Activated CD4-positive, alpha-beta T cell treated with anti-CD3 and anti-CD28 coated beads, Interleukin-2, Interleukin-4, amounts not matched to agents 100 ng/mL and 50 ng/mL, durations not matched to agents 16 hours and 8 hours (primary cell): ENCODE measurements at places on chromosomes 4 and X.

DNA sequence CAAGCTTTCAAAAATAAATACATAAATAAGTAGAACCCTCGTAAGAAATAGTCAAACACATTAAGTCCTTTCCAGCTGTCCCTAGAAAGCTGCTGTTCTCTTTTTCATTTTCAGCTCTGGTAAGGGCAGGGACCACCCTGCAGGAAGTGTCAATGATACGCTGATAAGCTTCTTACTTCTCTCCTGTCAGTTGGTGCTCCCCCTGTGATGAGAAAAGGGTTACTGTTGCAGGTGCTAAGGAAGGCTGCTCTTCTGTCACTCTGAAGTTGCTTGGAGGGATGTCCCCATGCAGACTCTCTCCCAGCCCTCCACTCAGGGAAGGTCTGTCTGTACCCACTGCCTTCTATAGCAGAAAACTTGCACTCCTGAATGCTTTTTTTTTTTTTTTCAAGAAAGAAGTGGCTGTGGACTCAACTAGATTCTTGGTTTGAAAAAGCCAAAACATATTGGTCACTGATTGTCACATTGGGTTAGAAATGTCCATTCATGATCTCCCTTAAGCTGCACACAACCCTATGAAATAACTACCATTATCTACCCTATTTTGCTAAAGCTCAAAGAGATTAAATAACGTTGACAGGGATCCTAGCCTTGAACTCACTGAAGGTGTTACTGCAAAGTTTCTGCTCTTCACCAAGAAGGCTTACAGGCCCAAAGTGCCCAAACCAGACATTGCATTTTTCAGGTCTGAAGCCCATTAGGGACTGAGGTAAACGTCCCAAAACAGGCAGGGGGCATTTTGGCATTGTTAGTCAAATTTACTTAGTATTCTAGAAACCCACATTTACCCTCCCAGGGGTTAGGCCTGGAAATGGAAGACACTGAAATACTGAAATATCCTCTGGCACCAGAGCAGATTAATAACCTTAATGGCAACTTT lies 1.2 kb downstream of the CXCL3 start:
- DNase-seq = no peak

DNA sequence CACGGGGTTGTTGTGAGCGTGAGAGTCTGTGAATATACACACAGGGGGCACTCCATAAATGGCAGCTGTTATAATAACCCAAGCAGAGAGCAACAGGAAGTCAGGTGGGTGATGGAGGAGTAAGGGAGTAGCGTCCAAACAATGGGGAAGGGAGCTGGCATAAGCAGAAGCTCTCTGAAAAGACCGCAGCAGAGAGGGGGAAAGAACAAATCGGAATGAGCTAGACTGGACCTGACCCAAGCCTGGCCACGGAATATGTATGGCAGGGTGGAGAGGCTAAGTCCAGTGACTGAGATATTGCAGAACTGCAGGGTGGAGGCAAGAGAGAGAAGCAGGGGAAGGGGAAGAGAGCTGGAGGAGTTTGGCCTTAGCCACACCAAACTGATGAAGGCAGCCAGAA lies 6.5 kb upstream of the GJB1 start:
- DNase-seq = no peak

- DNase-seq = no peak
Measured at GRCh38 chrX:65741823-65742222, 74.4 kb downstream of the MSN start.

DNA sequence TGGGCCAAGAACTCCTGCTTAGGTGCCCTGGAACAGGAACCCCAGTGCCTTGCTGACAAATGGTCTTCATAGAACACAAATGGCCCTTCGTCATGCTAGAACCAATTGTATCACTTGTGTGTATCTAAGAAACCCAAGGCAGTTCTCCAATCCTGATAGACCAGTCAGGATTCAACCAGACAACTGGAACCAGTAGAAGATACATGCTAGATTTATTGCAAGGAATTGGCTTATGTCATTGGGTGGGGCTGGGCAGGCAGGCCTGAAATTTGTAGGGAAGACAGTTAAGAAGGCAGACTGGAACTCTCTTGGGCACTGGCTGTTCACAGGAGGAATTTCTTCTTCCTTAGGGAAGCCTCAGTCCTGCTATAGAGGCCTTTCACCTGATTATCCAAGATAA lies 17.0 kb upstream of the TBL1X start:
- no peak for DNase-seq

- DNase-seq = no peak
Measured at GRCh38 chr4:159944477-159944876, 841.6 kb downstream of the RAPGEF2 start.

GRCh38 chr4:39020130-39020529 lies 12.1 kb downstream of the TMEM156 start:
- DNase-seq = no peak

GRCh38 chrX:45557387-45557786 lies 356.7 kb upstream of the DIPK2B start:
- no peak for DNase-seq

- DNase-seq = no peak
Measured at GRCh38 chrX:38006291-38006690, at the start of gene SYTL5. TSS of gene SYTL5 (plus strand) at chrX:38006553. CDS start at chrX:38033890, 27,337 bp downstream.

DNA sequence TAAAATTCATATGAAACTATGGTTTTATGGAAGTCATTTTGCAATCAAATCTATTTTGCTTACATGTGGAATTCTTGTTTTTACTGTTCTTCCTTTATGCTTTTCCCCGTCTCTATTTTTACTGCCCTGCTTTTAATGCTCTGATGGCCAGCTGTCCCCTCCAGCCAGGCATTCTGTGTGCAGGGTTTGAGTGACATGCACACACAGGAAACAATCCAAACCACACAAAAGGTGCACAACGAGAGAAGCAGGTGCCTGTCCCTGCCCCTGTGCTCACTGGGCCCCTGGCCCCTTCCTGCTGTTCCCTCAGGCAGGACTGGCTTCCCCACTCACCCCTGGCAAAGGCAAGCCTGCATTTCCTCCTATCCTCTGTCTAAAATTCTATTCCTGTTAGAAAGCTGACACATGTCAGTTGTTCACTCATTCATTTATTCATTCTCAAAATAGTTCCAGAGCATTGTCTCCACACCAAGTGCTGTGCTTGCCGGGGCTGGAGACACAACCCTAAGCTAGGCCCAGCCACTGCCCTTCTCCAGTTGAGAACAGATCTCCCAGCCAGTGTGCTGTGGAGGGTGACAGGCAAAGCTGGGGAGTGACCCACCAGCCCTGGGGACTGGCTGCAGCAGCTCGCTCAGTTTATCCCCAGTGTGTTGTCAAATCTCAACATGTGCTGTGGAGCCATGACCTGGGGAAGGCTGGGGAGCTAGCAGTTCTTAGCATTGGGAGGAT lies 346.3 kb downstream of the FBXW7 start:
- no peak for DNase-seq

DNA sequence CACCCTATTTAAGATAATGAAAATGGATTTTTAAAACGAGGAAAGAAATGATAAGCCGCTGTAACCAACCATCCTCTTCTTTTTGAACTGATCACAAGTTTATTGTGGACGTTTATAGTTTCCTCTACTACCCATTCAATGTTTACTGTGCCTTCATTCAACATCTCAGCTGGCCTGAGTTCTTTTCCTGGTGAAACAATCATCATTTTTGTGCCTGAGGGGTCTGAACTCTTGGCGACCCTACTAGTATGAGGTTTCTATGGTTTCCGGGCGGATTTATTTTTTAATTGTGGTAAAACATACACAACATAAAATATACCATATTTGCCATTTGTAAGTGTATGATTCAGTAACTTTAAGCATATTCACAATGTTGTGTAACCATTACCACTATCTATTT lies 100.7 kb downstream of the SPRY1 start:
- DNase-seq = no peak

DNA sequence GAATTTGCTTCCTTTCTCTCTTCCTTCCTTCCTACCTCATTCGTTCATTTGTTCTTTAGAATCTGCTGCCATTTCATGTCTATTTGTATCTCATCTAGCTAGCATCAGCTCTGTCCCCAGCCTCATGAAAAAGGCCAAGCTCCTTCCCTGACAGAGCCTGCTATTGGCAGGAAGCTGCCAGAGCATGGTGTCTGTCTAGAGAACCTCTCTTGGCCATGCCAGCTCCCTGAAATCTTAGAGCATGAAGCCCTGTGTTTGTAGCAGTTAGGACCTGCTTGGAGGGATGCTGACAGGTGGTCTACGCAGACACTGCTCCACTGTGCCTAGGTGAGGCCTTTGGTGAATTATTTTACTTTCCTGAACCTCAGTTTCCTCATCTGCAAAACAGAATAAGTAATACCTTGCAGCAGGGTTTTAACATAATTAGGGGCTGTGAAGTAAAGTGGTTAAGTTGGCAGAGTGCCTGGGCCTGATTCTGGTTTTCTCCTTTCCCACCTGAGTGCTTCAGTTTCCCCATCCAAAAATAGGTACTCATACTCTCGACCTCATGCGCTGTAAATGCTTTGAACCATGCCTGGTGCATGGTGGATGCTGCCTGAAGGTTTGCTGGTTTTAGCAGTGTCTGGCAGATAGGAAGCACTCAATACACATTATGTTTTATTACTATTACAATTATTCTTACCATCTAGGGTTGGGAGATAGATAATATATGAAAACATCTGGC lies 4.7 kb downstream of the PTTG2 start:
- no peak for DNase-seq

- no peak for DNase-seq
Measured at GRCh38 chrX:138742217-138742616, 30.7 kb upstream of the FGF13 start.

- DNase-seq = no peak
Measured at GRCh38 chr4:174635732-174636131, 113.4 kb upstream of the HPGD start.

DNA sequence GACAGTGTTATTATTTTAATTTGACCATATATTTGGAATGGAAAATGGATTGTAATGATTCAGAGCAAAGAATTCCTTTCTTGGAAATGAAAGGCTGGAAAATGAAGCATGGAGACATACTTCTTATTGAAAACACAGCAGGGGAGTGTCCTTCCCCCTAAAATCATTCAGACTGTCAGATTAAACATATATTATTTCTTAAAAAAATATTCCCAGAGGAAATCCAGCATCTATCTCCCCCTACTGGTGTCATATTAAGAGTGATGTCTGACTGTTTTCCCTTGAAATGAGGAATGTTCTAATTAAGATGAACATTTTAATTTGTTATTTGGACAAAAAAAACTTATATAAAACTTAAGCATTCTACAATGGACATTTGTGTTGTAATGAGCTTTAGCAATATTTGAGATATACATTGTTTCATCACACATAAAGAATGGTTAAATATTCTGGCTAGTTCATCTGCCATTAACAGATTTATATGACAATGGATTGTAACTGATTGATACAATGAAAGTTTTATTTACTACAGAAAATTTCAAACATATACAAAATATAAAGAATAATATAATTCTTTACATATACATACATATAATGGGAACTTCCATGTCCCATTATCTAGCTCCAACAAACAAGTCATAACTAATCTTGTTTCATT lies 264.6 kb downstream of the SPRY1 start:
- no peak for DNase-seq

- peak; percentile 15 for DNase-seq
Measured at GRCh38 chr4:76251441-76252270, at the start of gene FAM47E. TSS of gene FAM47E (plus strand) at chr4:76251721. CDS start at chr4:76251747, 26 bp downstream.

DNA sequence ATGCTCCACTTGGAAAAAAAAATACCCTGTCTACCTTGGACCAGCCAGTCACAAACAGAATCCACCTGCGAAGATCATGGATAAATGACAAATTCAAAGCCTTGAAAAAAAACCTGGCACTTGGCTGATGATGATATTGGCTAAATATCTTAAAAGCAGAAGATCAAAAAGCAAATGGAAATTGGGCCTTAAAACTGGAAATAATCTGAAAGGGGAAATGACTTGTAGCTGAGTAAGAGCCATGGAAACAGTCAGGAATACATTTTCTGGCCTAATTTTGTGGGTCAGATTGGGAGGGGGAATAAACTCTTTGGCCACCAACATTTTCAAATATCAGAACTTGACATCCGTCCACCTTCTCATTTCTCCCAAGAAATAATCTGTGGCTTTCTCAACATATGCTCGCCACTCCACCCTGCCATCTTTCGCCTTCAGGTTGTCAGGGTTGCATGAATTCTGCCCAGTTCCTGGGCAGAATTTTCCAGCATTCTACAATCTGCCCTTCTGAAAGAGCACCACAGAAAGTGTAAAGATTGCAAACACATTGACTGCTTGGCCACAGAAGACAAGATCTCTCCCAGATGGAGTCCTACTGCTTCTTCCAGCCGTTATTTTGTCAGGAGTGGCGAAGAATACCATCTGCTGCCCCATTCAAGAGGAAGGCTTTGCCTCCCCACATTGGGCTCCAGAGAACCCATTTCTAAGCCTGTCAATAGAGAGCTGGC lies 1.7 kb upstream of the NDP start:
- no peak for DNase-seq

DNA sequence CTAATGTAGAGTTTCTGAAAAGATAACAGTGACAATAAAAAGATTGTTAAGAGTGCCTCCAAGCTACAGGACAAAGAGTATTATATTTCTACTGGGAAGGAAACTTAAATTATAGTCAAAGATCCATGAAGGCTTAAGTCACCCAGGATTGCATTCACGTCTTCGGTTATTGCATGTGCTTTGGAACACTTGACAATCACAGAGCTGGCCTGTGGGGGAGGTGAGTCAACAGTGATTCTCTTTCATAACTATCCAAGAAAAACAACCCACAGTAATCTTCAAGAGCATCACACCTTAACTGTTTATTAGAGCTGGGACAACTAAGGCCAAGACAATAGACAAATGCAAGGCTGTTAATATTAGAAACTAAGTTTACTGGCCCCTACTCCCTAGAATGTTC lies 40.3 kb downstream of the PDGFC start:
- no peak for DNase-seq

- no peak for DNase-seq
Measured at GRCh38 chr4:80036306-80036705, 36.7 kb downstream of the ANTXR2 start.

GRCh38 chr4:152643153-152644035 lies 36.4 kb downstream of the TMEM154 start:
- DNase-seq = peak; percentile 28

DNA sequence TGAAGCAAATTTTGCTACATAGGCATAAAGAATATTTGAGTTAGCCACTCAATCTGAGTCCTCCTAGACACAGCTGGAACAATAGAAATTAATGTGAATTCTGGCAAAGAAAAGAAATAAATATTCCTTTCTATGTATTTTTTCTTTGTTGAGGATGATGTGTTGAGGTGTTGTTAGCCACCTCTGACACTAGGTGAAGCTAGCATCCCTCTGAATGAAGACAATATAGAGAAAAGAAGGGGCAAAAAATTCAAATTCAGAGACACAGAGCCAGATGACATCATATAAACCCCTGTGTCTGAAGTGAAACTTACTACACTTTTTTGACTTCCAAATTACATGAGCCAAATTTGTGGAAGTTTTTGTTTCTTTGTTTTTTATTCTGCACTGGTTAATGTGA lies 34.6 kb upstream of the TMPRSS11D start:
- DNase-seq = no peak

- DNase-seq = no peak
Measured at GRCh38 chr4:80631861-80632260, 296.3 kb downstream of the CFAP299 start.

DNA sequence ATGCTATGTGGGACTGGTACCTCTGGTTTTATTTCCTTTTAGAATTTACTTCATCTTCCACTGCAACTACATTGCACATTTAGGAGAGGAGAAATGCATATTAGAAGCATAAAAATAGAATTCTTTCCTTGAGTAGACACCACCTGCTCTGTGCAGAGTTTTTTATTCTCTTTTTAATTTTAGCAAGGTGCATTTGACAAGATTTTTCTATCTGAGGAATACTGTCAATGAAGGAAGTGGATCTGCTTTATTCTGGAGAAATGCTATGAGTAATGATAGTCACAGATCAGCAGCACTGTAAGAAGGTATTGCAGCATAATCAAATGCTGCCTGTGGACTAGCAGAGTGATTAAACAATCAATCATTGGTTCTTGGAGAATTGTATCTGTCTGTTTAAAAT lies 1038.3 kb downstream of the RAPGEF2 start:
- no peak for DNase-seq
